ENCODE measurements at places on chromosomes 1 and 21.

GRCh38 chr1:243693800-243694199 is 156.2 kb downstream of the AKT3 start:
- DNase-seq: no peak

DNA sequence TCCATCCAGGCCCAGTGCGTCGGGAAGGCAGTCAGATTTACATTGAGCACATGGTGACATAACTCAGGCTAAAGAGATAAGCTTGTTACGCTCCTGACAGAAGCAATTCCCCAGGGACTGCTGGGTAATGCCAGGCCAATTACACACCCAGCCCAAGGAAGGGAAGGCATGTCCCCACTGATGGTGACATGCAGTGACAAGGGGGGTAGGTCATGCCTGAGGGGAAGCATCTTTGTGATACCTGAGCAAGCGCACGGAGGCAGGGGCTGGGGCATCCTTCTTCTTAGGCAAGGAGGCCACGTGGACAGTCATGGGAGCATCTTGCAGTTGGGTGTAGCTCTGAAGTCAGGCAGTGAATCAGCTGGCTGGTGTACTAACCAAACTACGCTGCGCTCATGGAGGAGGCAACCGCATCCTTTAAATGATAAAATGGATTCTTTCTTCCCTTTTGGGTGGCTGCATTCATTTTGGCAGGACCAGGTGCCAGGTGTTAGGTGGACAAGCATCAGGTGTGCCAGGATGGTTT is 39.6 kb upstream of the GRIK3 start:
- no peak for DNase-seq

DNA sequence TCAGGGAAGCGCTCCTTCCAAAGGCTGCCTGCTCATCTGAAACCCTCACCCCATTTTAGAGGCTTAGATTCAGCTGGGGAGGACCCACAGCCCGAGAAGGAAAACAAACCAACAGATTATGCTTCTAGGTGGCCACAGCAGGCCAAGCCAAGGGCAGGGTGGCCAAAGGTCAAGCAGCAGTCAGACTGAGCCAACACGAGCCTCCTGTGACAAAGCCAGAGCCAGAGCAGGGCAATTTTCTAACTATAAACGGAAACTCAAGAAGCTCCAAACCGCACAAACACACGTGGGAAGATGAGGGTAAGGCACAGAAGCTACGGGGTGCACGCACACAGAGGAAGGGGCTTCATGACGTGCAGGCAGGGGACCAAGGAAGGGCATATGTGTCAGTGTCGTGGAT is 64.1 kb downstream of the PLEKHA6 start:
- DNase-seq: no peak

DNA sequence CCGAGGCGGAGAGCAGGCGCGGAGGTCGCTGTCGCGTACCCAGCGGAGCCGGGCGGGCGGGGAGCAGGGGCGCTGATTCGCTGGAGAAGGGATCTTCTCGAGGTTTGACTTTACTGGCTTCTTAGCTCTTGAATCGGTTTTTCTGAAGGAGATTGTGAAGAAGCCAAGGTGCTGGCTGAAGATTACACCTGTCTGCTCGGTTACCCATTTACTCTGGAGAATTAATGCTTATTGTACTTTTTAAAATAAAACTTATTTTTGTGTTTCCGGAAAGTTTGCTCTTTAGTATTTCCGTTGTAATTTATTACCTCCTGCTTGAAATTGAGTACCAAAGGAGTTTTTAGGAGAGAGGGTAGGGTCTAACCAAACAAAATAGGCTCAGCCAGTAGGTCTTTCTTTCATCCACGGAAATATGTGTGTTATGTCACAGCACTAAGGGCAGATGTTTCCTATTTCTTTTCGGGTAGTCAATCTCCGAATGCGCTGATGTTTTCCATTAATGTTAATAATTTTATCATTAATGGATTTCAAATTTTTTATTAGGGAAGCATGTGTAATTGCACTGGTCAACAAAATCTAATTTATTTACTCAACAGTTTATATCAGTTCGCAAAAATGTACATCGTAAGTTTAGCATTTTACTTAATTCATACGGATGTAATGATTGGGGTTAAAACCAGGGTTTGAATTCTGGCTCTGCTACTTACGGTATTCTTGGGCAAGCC is 510 bp upstream of the GNG5 start:
- no peak for DNase-seq

DNA sequence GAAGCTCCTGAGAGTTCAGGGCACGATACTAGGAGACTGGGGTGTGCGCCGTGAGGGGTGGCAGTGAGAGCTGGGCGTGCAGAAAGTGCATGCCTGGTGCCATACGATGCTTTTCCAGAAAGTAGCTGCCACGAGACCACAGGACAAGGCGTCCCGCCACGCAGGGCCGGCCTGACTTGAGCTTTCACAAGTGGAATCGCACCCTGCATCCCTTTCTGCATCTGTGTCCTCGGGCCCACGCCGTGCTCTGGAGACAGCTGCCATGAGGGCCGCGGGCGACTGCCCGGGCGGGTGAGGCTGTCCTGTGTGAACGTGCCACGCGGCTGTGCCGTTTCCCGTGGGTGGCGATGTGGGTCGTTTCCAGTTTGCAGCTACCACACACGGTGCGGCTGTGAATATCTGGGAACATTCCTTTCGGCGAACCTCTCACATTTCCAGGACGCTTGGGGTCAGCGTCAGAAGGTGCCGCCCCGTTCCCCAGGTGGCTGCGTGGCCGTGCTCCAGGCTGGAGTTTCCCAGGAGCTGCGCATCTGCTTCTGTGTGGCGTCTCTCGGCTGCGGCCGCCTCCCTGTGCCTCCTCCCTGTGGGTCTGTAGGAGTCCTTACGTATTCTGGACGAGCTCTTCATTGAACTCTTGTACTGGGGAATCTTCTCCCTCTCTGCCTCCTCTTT is 1.0 kb upstream of the PERM1 start:
- no peak for DNase-seq

GRCh38 chr1:53572815-53573173 is 113.6 kb downstream of the DMRTB1 start:
- no peak for DNase-seq

DNA sequence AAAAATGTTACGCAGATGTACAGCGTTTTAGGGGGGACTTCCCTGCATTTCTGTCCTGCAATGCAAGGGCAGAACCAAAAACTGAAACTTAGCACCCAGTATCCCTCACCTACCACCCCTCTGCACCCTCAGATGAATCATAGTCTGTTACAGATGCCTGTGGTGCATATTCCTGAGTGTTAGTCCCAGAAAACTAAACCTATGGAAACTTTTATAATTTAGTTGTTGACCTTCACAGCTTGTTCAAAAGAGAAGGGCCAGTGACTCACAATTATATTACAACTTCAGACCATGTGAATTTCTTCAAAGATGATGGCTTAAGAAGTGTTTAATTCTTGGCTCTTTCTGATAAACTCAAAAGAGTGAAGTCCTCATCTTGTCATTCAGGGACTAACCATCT is 5.8 kb downstream of the PTGER3 start:
- no peak for DNase-seq

DNA sequence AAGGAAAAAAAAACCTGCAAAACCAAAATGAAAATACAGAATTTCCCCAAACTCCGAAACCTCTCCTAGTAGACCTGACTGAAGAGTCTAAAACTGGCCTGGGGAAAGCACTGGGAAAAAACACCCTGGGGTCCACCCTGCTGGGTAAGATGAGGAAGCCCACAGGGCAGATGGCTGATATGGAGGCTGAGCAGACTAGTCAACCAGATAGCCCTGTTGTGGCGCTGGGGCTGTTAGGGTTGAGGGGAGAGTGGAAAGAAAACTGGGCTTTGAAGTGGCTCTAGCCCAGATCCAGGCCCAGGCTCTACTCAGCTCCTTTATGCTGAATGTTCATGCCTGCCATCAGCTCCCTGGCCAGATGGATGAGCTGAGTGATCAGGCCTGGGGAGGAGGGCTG is 6.8 kb upstream of the SLAMF1 start:
- DNase-seq: no peak

DNA sequence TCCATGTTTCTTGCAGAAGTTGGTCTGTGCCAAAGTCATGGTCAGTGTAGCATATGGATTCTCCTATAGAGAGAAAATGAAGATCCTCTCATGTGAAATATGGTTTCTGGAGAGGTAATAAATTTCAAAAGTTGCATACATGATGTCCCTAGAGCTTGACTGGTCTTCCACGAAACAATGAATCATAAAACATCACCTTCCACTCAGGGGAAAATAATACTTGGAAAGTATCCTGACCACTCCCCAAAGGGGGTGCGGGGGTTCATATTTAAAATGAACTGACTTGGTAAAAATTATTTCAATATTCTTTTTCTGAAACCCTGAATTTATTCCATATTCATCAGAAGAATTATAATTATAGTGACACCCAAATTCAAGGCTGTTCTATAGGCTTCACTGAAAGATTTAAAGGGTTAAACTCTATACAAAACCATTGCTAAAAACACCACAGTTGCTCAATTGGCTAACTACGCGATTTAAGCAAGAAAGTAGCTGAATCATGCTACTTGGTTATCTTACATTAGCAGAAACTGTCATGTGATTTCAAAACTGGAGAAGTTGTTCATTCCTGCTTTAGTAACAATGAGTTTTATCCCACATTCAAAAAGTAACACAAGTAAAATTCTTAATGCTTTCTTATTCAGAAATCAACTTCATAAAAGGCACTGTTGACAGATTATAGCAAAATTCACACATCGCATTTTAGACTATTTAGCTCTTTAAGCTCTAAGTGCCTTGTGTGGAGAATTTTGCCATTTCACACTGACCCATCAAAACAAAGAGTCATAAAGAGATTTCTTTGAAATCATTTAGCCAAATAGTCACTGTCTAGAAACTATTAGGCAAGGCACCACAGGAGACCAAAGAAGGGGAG is 5.3 kb downstream of the CREG1 start:
- no peak for DNase-seq

All from stimulated activated CD4-positive, alpha-beta T cell treated with anti-CD3 and anti-CD28 coated beads, Interleukin-1b, Interleukin-23, amount 100 ng/mL, for 1 hour (primary cell).